ENCODE measurements at places on chromosomes 12 and 14.

DNA sequence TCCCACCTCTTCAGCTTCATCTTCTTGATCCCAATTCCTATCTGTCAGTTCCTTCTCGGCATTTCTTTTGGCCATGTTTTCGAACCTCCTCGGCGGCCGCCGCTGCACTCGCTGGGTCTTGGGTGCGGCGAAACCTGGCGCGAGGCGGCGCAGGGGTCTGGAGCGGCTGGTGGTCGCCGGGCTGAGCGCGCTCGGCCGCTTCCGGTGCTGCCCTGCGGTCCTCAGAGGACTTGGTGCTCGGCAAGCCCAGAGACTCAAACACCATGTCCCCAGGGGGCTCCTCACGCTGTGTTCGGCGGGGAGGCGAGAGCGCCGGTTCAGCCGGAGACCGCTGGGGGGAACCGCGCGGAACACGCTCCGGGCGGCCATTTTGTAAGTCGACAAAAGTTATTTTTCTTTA, 51.8 kb downstream of the PPP1R36 start:
- DNase-seq, result no peak

DNA sequence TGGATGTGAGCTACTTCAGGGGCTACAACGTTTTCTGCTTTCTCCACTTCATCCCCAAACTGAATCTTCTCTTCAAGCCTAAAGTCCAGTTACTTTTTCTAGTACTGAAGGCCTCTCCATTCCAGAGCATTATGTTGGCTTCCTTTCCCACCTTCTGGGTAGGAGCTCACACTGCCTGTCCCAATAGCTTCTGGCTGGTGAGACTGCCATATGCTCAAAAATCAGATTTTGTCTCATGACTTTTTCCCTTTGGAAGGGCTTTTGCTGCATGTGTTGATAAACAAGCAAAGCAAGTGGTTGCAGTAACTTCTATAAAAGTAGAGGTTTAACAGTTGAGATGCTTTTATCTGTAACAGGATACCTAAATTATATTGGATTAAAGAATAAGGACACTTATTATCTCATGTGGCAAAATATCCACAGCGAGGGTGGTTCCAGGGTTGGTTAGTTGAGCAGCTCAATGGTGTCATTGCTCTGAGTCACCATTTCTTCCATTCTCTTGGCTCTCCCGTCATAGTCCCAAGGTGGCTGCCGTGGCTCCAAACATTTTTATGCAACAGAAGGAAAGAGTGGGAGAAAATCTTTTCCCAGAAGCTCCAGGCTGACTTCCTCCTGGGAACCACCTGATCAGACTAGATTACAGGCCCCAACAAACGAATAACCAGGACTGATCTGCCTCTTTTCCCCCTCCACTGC, 15.1 kb upstream of the PPFIBP1 start:
- no peak for DNase-seq

GRCh38 chr12:102436867-102437266, 43.5 kb downstream of the IGF1 start:
- no peak for DNase-seq

DNA sequence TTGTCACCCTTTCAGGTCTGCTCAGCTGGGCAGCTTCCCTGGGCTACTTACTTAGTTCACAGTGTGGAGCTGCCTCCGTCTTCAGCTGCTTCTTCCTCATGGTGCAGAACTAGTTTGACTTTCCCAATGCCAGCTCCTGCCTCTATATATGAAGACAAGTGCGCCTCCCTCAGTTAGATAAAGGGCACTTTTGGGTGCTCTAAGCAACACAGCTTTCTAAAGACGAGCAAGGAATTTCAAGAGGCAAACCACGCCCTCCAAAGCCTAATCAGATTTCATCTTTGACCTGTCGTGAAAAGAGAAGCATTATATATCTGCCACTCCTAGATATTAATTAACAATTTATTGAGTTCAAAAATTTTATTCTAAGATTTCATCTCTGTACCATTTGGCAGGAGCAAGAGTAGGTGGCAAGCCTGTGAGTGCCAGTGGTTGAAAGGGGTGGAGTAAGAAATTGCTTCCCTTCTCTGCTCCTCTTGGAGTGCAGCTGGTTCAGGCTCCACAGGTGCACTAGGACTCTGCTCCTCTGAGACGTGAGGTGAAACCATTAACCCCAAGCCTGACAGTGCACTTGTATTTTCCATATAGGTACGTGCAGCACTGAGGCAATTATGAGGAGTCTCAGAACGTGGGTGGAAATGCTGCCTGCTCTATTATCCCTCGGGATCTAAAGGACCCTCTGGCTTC, 2.1 kb upstream of the SLC11A2 start:
- no peak for DNase-seq

DNA sequence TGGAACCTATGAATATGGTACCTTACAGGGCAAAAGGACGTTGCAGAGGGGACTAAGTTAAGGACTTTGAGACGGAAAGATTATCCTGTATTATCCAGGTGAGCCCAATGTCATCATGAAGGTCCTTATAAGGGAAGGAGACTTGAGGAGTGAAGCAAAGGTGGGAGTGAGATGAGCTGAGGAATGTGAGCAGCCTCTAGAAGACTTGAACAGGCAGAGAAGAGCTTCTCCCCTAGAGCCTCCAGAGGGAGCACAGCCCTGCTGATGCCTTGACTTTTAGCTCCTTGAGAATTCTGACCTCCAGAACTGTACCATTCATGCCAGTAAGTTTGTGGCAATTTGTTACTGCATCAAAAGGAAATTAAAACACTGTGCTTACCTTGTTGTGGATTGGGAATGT, 41.8 kb upstream of the DCD start:
- DNase-seq, result no peak

- no peak for DNase-seq
Observed at GRCh38 chr12:23236811-23237210, 611.8 kb downstream of the ETNK1 start.

DNA sequence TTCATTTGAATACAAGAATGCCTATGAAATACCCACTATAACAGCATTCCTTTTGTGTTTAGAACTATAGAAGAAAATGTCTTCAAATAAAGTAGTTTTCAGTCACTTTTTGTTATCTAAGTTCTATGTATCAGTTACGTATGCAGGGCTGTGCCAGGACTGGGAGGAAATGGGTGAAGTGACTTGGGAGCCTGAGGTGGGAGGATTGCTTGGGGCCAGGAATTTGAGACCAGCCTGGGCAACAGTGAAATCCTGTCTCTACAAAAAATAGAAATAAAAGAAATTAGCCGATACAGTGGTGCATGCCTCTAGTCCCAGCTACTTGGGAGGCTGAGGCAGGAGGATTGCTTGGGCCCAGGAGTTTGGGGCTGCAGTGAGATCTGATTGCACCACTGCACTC, 22.9 kb upstream of the MANSC4 start:
- no peak for DNase-seq

DNA sequence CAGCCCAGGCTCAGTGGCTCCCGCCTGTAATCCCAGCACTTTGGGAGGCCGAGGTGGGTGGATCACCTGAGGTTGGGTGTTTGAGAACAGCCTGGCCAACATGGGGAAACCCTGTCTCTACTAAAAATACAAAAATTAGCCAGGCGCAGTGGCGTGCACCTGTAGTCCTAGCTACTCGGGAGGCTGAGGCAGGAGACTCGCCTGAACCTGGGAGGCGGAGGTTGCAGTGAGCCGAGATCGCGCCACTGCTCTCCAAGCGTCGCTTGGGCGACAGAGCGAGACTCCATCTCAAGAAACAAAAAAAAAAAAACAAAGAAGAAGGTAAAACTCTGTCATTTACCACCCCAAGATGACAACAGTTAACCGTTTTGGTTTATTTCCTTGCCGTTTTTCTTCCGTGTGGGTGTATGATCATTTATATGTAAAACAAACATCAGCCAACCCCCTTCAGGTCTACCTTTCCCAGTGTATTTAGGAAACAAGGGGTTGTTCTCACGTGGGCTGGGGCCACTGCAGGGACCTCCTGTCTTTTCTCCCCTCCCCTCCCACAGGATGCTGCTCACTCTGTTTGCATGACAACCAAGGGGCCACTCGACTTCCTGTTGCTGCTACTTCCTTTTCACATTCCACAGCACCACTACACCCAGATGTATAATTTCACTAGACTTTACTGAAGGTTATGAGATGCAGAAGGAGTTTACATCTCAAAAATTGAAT, 13.6 kb downstream of the TTC9 start:
- DNase-seq, result no peak

GRCh38 chr12:108939594-108939993, 59.7 kb downstream of the DAO start:
- no peak for DNase-seq

- DNase-seq, result peak; percentile 30
Observed at GRCh38 chr12:27999970-28000369, 27.4 kb upstream of the PTHLH start.

GRCh38 chr14:53570411-53571387, 385.9 kb downstream of the BMP4 start:
- no peak for DNase-seq

All from HS-27A (cell line).